ENCODE measurements at places on chromosomes 3 and 15. TPM values are rescaled to one million over a fixed set of nuclear protein-coding genes. Genes with fewer than 3 reads are reported as not detected.

DNA sequence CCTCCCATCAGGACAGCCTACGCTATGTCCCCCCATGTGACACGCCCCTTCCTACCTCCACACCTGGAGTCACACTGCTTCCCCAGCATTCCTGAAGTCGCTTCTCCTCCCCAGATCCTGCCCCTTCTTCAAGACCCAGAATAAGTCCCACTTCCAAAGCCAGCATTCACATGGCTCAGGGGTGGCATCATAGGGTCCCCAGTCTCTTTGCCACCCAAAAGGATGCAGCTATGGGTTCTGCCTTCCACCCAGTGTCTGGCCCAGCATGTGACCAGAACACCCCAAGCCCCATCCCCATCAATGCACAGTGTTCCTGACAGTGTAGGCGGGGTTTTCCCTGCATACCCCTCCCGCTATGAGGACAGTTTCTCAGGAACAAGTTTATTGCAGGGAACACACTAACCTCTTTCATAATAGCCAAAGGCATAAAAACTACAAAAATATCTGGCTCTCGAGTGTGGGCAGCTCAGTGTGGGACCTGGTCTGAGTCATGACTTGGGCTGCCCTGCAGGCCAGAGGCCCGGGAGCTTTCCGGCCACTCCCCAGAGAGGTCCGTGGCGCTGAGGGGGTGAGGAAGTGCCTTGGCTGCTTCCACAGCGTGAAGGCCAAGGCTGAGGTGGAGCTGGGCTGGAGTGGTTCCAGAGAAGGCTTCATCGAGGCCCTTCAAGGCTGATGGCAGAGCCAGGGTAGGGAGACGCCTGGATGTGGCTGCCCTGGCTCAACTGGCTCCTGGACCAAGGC is 5.8 kb downstream of the ISLR start:
- DNase-seq: peak; percentile 83

DNA sequence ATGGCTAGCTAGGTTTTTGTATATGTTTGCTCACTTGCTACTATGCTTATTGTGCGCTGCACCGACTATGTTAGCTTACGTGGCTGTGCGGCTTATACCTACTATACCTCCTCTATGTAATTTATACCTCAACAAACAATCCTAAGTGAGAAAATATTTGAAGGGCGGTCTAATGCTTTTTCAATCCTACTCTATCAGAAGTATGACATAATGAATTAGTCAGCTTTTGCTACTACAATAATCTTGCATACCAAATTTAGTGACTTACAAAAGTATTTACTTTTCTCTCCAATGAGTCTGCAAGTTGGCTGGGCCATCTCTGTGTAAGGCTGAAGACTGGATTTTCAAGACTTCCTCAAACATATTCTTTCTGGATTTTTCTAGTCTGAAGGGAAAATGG is 391.2 kb upstream of the NECTIN3 start:
- no peak for DNase-seq

GRCh38 chr15:98802187-98802586 is 153.8 kb downstream of the IGF1R start:
- DNase-seq: no peak

- no peak for DNase-seq
Observed at GRCh38 chr3:26984416-26985390, 362.1 kb downstream of the LRRC3B start.

Gene GOLGA8S
- not detected for total RNA-seq

- no peak for DNase-seq
Observed at GRCh38 chr3:18426597-18427193, 1.6 kb upstream of the SATB1 start.

DNA sequence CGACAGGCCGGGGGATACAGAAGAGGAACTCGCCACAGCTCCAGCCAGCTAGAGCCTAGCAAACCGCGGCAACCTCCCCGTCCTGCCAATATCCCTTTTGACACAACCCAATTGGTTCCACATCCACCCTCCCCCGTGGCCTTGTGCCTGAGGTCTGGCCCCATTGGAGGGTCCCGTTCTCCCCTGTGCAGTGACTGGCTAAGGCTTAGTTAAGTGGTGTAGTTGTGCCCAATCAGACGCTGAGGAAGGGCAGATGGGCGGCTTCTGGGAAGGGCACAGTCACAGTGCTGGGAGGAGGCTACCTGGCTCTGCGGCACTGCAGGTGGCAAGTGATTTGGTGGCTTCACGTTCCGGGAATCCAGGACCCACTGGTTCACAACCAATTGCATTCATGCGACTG is 78.6 kb downstream of the SNRK start:
- no peak for DNase-seq

- no peak for DNase-seq
Observed at GRCh38 chr3:115706311-115706829, 83.1 kb downstream of the GAP43 start.

- DNase-seq: no peak
Observed at GRCh38 chr3:169562988-169563774, 100.3 kb downstream of the MECOM start.

Gene LRRC58
- total RNA-seq: 23.9 TPM

Gene C15orf62
- total RNA-seq: not detected

GRCh38 chr15:73654659-73655058 is 21.5 kb upstream of the NPTN start:
- no peak for DNase-seq

DNA sequence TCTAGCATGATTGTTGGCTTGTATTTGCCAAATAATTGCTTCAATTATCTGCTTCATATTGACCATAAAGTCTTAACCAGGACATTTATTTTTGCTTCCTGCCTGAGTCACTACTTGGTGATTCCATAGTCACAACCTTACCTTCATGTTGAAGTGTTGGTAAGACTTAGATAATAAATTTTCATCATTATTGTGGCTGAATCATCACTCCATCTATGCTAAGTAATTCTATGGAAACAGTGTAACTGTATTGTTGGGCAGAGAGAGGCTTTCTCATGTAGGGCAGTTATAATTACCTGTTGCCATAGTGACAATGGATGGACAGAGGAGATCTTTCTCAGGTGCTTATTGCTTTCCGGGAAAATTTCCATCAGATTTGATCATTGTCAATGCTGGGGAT is 330.7 kb upstream of the LRRC3B start:
- DNase-seq: no peak

Data from myocyte (in vitro differentiated cells).